ENCODE measurements at places on chromosomes 2 and 18.
A peak's percentile ranks its signal among the peaks of the same experiment; 100 is the strongest.

GRCh38 chr2:163652751-163653150, 83.1 kb downstream of the FIGN start:
- no peak for DNase-seq
- H3K27me3 ChIP-seq = no peaks in the 10 kb centered on the region
- H3K36me3 ChIP-seq = no peaks in the 10 kb centered on the region

GRCh38 chr2:141348481-141348880, 782.3 kb downstream of the LRP1B start:
- DNase-seq = no peak
- no peak overlapping the region for H3K4me3 ChIP-seq
- no peaks in the 10 kb centered on the region for H3K36me3 ChIP-seq

- H3K4me1 ChIP-seq = peaks cover 14% of the 10 kb centered on the region
- peak; percentile 60 for DNase-seq
- no peak overlapping the region for H3K27ac ChIP-seq
- peak overlapping the region; percentile 52 for H3K4me3 ChIP-seq
- no peaks in the 10 kb centered on the region for H3K36me3 ChIP-seq
- H3K27me3 ChIP-seq = peaks cover 15% of the 10 kb centered on the region
Measured at GRCh38 chr18:32770054-32770665, 2.7 kb downstream of the KLHL14 start.

DNA sequence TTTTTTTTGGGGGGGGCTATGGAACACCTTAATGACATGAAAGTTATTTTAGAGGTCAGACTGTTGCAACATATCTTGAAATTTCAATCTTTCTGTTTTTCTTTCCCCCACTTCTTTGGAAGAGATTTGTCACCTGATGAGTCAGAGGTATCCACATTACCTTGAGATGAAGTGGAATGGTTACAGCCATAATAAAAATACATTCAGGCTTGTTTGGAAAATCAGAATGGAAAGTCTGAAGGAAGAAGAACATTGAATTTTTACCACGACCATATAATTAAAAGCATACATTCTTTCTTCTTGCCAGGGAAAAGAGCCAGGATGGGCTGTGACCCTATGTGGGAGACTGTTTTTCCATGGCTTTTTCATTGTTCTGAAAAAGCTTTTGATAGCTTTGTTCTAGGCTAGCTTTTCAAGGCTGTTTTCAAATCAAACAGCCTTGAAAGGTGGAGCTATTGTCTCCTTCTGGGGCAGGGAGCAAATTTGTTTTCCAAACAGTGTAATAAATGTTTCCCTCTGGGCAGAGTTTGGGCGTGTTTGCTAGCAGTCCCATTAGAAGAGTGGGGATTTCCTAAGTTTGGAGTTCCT, 2.3 kb upstream of the GTF3C3 start:
- H3K27ac ChIP-seq = no peak overlapping the region
- no peaks in the 10 kb centered on the region for H3K27me3 ChIP-seq
- H3K4me3 ChIP-seq = no peak overlapping the region
- no peak for DNase-seq
- H3K36me3 ChIP-seq = peaks cover 7% of the 10 kb centered on the region

GRCh38 chr2:220194630-220195584, 567.5 kb downstream of the SLC4A3 start:
- H3K27me3 ChIP-seq = no peaks in the 10 kb centered on the region
- H3K27ac ChIP-seq = no peak overlapping the region
- no peaks in the 10 kb centered on the region for H3K36me3 ChIP-seq
- DNase-seq = no peak
- H3K4me1 ChIP-seq = no peaks in the 10 kb centered on the region

DNA sequence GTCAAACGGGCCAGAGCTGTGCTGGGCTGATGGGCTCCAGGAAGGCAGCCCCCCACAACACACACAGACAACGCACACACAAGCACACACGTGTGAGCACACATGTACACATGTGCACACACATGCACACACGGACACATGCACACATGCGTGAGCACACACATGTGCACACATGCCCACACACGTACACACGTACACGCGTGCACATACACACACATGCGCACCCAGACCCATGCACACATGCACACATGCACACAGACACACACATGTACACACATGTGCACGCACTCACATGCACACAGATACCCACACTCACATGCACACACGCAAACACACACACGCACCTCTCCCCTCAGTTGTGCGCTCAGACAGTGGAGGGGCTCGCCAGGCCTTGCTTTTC, 31.2 kb upstream of the HPCAL1 start:
- no peak overlapping the region for H3K4me3 ChIP-seq
- H3K27me3 ChIP-seq = no peaks in the 10 kb centered on the region
- H3K4me1 ChIP-seq = no peaks in the 10 kb centered on the region

GRCh38 chr2:132804051-132804450, 134.0 kb upstream of the LYPD1 start:
- H3K4me3 ChIP-seq = no peak overlapping the region
- no peaks in the 10 kb centered on the region for H3K36me3 ChIP-seq
- DNase-seq = no peak
- no peaks in the 10 kb centered on the region for H3K4me1 ChIP-seq

DNA sequence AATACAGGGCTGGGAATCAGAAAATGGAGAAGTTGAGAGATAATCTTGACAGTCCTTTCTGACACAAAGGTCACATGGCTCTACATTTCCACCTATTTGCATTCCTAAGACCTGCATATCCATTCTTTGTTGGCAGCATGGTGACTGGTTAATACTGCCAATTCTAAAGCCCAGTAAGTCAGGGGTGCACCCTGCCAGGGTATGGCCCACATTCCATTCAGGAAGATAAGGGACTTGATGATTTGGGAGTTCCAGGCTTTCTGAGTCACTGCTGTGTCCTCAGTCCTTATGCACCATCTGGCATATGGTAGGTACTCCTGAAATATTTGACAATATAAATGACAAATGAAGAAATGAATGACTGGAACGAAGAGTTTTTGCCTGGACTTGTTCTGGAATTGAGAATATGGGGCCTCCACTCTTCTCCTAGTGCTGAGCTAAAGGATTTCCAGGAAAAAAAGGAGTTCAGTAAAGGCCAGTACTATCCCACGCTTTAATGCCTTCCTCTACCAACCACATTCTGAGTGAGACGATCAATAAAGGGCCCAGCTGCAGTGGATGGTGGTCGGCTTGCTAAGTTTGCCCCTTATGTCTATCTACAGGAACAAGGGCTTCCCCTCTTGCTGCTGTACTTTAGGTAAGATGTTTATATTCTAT, 31.7 kb upstream of the EIF2AK3 start:
- DNase-seq = no peak
- H3K4me1 ChIP-seq = peaks cover 9% of the 10 kb centered on the region
- peak overlapping the region; percentile 62 for H3K27ac ChIP-seq
- H3K4me3 ChIP-seq = no peak overlapping the region
- H3K36me3 ChIP-seq = no peaks in the 10 kb centered on the region

DNA sequence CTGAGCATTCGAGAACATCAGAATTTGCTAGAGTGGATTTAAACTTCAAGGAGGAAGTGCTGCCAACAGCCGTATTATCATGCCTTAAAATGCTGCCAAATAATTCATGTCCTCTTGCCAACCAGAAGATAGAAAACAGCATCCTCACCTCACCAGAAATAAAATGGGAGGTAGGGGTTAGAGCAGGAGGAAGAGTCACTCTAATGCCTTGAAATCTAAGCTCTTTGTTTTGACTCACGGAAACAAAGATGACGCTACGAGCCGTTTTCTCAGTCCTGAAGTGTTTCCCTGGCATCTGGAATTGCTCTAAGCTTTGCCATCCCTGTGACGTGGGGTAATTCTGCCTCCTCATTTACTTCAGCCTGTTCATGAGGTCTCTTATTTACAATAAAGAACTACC, 97.1 kb downstream of the PRPF40A start:
- H3K4me1 ChIP-seq = peaks cover 2% of the 10 kb centered on the region
- no peak overlapping the region for H3K27ac ChIP-seq
- H3K4me3 ChIP-seq = no peak overlapping the region
